ENCODE measurements at places on chromosomes 12 and 14. TPM values are rescaled to one million over a fixed set of nuclear protein-coding genes. Genes with fewer than 3 reads are reported as not detected.

- no peak for DNase-seq
These were observed 7.4 kb upstream of the KRT2 start for GRCh38 chr12:52659395-52659794.

GRCh38 chr12:119327471-119327870, 7.1 kb upstream of the CCDC60 start:
- DNase-seq: no peak

GRCh38 chr14:104708606-104709268, 15.3 kb upstream of the ADSS1 start:
- no peak for DNase-seq

- no peak for DNase-seq
These were observed 389.3 kb downstream of the BMP4 start for GRCh38 chr14:53567236-53567780.

- no peak for DNase-seq
These were observed 74.6 kb downstream of the CIT start for GRCh38 chr12:119802472-119802871.

GRCh38 chr14:24706351-24706750, 72.4 kb upstream of the GZMB start:
- DNase-seq: no peak

Gene PLEKHG7
- not detected for total RNA-seq

Gene SERPINA6
- not detected for total RNA-seq

Measured in esophagus muscularis mucosa (tissue), 4 donors.